Esophagus squamous epithelium (tissue), 5 donors: ENCODE measurements at places on chromosomes 13 and 19. TPM values are rescaled to one million over a fixed set of nuclear protein-coding genes. Genes with fewer than 3 reads are reported as not detected.
A peak's percentile ranks its signal among the peaks of the same experiment; 100 is the strongest.

Gene FSD1
- 0.18 TPM for total RNA-seq

Gene GAMT
- 2.4 TPM for total RNA-seq

Gene IER2
- total RNA-seq = 46.5 TPM

Gene MBD3L3
- not detected for total RNA-seq

Gene BTBD2
- total RNA-seq = 61.4 TPM

Gene KIR3DL2
- not detected for total RNA-seq

GRCh38 chr13:21684576-21684975, 13.7 kb downstream of the FGF9 start:
- H3K36me3 ChIP-seq = no peaks in the 10 kb centered on the region
- no peak overlapping the region for H3K27ac ChIP-seq
- no peaks in the 10 kb centered on the region for H3K27me3 ChIP-seq
- no peak for DNase-seq
- no peak overlapping the region for H3K4me3 ChIP-seq

GRCh38 chr19:28521614-28522544, 691.1 kb downstream of the UQCRFS1 start:
- no peak overlapping the region for H3K4me3 ChIP-seq
- no peaks in the 10 kb centered on the region for H3K36me3 ChIP-seq
- H3K27me3 ChIP-seq = no peaks in the 10 kb centered on the region
- H3K4me1 ChIP-seq = no peaks in the 10 kb centered on the region

- H3K27ac ChIP-seq = peak within 1 kb of the TSS; percentile 96
- H3K36me3 ChIP-seq = no peaks in the 10 kb centered on the region
- H3K27me3 ChIP-seq = no peaks in the 10 kb centered on the region
- H3K4me3 ChIP-seq = peak within 1 kb of the TSS; percentile 93
- DNase-seq = peak; percentile 47
- no peaks in the 10 kb centered on the region for H3K4me1 ChIP-seq
Measured at GRCh38 chr13:41310963-41311405, at the start of gene NAA16. NAA16 (plus strand) TSS chr13:41311267; CDS start chr13:41311529, 262 bp downstream.

GRCh38 chr19:47819858-47820257, 1.9 kb upstream of the CRX start:
- DNase-seq = no peak
- no peak overlapping the region for H3K4me3 ChIP-seq

- no peaks in the 10 kb centered on the region for H3K27me3 ChIP-seq
- H3K27ac ChIP-seq = no peak overlapping the region
- H3K4me1 ChIP-seq = no peaks in the 10 kb centered on the region
- H3K4me3 ChIP-seq = no peak overlapping the region
- DNase-seq = no peak
- H3K36me3 ChIP-seq = no peaks in the 10 kb centered on the region
Measured at GRCh38 chr13:36000028-36000427, 131.2 kb downstream of the DCLK1 start.

GRCh38 chr19:3595521-3596061, 10.3 kb downstream of the GIPC3 start:
- no peak for DNase-seq
- no peak overlapping the region for H3K4me3 ChIP-seq
- no peaks in the 10 kb centered on the region for H3K27me3 ChIP-seq

DNA sequence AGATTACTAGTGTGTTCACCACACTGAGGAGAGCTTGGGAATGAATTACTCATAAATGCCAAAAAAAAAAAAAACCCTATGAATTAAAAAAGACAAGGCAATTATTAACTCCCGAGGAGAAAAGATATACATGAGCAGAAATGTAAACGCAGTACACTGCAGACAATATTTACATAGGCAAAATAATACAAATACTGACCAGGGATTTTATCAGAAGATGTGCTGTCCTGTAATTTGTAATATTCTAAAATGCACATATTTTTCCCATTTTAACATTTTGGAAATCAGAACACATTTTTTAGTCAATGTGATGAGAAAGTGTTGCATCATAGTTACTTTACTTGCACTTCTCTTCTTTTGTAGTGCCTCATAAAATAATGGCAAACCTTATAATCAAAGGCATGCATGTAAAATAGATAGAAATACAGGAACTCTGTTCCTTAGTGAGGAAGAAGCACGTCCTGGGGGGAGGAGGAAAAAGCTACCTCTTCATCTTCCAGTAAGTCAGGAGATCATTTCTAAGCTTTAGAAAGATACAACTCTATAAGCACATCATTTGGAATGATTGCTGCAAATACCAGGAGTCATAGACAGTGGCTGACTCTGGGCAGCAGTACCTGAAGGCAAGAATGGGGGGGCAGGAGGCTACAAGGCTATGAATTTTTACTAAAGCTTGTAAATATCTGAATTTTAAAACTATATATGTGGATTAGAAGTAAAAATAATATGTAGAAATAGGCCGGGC, 46.3 kb upstream of the KATNAL1 start:
- H3K27me3 ChIP-seq = no peaks in the 10 kb centered on the region
- H3K4me1 ChIP-seq = no peaks in the 10 kb centered on the region
- H3K36me3 ChIP-seq = no peaks in the 10 kb centered on the region
- no peak overlapping the region for H3K27ac ChIP-seq
- no peak overlapping the region for H3K4me3 ChIP-seq

DNA sequence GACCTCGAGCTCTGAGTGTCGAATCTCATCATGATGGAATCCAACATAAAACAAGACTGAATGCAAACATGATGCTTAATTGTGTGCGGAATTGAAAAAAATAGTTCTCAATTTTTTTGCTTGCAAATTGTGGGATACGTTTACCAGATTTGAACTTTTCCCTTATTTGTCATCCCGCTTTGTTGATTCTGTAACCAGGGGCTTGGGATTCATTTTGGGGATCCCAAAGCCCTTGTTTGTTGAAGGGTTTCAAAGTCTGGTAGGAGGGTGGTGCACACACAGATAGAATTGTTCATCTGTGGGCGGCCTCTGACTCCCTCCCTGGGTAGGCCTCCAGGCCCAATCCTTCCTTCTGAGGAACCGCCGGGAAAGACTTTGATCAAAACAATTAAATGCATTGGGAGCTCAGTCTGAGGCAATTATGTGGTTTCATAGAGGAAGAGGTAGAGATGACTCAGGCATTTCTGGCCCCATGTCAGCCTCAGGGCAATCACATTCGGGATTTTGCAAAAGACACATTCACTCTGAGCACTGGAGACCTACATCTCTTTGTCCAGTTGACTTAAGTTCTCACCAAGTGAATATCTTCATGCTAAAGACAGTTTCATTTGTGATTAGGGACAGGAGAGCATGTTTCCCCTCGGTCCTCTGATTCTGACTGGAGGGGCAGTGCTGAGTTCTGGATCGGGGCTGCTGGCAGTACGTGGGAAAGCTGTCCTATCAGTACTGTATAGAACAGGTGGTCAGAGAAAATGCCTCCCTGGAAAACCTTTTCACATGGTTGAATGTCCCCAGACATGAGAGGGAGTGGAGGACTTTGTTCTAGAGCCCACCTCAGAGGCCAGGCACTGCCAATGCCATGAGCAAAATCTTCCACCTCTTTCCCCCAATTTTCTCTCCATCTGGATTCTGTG, 27.8 kb upstream of the IGFL4 start:
- H3K27ac ChIP-seq = peak overlapping the region; percentile 11
- no peak overlapping the region for H3K4me3 ChIP-seq
- H3K4me1 ChIP-seq = peaks cover 9% of the 10 kb centered on the region
- no peaks in the 10 kb centered on the region for H3K27me3 ChIP-seq
- DNase-seq = no peak

- no peaks in the 10 kb centered on the region for H3K36me3 ChIP-seq
- H3K4me3 ChIP-seq = no peak overlapping the region
- no peak for DNase-seq
- H3K27ac ChIP-seq = no peak overlapping the region
- H3K4me1 ChIP-seq = no peaks in the 10 kb centered on the region
- peaks cover 50% of the 10 kb centered on the region for H3K27me3 ChIP-seq
Measured at GRCh38 chr19:51296336-51297093, 14.9 kb upstream of the IGLON5 start.

GRCh38 chr13:106815545-106815944, 247.6 kb upstream of the ARGLU1 start:
- DNase-seq = no peak
- H3K4me3 ChIP-seq = no peak overlapping the region

DNA sequence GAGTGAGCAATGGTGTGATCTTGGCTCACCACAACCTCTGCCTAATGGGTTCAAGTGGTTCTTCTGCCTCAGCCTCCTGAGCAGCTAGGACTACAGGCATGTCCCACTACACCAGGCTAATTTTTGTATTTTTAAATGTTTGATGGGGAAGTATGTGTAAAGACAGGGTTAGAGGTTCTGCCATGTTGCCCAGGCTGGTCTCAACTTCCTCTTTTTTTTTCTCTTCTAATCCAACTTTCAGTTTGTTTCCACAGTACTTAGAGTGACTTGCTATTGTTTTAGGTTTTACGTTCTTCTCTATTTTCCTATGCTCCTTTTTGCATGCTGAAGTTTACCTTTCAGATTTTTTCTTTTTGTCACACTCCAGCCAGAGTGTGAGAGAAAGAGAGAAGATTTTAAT, 1433.0 kb downstream of the UQCRFS1 start:
- DNase-seq = no peak
- no peak overlapping the region for H3K27ac ChIP-seq
- H3K4me1 ChIP-seq = no peaks in the 10 kb centered on the region
- no peak overlapping the region for H3K4me3 ChIP-seq
- H3K27me3 ChIP-seq = no peaks in the 10 kb centered on the region

GRCh38 chr13:45411631-45412030, 6.5 kb downstream of the SLC25A30 start:
- H3K27ac ChIP-seq = no peak overlapping the region
- H3K27me3 ChIP-seq = no peaks in the 10 kb centered on the region
- peaks cover 9% of the 10 kb centered on the region for H3K4me1 ChIP-seq
- H3K4me3 ChIP-seq = no peak overlapping the region

DNA sequence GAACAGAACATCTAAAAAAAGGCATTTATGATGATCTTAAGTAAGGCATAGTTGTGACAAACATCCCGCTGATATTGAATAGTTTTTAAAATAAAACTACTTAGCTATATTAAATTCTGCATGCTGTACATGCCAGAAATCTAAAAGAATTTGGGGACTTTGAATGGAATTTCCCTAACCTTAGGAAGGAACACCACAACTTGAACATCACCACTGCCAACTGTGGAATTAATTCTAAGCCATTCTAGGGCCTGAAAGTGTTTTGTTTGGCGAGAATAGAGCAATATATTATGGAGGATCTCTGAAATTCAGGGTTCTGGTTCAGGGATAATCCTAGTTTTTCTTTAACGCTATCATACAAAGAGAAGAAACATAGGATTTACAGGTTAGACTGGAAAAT, 17.8 kb upstream of the LATS2 start:
- no peaks in the 10 kb centered on the region for H3K27me3 ChIP-seq
- H3K4me1 ChIP-seq = peaks cover 11% of the 10 kb centered on the region
- no peak overlapping the region for H3K4me3 ChIP-seq
- peak overlapping the region; percentile 73 for H3K27ac ChIP-seq
- H3K36me3 ChIP-seq = no peaks in the 10 kb centered on the region
